ENCODE measurements at places on chromosomes 2 and 18.
A peak's percentile ranks its signal among the peaks of the same experiment; 100 is the strongest.

DNA sequence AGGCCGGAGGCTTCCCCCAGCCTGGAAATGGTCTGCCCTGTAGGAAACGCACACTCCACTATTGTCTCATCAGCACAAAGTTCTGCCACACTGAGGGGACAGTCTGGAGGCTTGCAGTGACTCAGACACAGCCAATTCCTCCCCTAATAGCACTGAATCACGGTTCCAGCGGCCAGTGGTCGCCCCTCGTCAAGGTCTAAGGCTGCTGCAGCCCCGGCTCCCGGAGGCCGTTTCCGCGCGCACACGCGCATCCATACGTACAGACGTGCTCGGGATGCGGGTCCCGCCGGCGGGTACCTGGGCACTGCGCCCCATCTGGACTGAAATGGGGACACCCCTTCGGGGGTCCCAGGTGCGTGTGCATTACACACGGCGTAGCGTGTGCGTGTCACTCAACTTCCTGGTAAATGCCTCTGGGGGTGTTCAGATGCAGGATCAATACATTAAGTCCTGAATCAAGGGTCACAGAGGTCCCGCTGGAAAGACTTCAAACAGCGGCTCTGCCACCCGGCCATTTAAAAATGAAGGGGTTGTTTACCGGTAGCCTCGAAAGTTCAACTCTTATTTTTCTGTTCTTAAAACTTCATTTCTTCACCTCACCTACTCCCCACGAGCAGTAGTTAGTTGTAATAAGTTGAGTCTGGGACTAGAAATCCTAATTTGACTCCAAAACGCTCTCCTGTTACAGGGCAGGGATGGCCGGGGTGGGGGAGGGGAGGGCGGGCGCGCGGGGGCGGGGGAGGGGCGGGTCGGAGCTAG is 572 bp upstream of the ZNF516 start:
- H3K4me3 ChIP-seq = peak overlapping the region; percentile 81
- H3K4me1 ChIP-seq = peaks cover 32% of the 10 kb centered on the region
- no peak for DNase-seq
- H3K36me3 ChIP-seq = peaks cover 2% of the 10 kb centered on the region
- peak overlapping the region; percentile 44 for H3K27ac ChIP-seq

DNA sequence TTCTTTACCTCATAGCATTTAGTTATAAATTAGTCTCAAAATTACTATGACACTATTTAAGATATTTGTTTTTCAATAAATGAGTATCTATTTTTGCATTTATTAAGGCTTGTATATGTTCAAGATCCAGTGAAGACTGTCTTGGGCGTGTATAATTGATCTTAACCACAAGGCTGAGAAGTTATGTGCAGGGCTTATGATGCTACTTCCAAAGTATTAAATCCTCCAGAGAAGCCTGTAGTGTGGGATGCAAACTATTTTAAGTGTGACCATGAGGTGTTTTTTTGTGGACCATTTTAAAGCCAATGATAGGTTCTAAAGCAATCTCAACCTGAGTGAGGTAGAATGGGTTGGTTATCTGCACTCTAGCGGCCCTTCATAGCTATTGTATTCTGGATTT is 219.9 kb downstream of the ZNF407 start:
- no peak overlapping the region for H3K4me3 ChIP-seq
- DNase-seq = no peak
- peaks cover 7% of the 10 kb centered on the region for H3K36me3 ChIP-seq
- no peak overlapping the region for H3K27ac ChIP-seq
- H3K4me1 ChIP-seq = no peaks in the 10 kb centered on the region

DNA sequence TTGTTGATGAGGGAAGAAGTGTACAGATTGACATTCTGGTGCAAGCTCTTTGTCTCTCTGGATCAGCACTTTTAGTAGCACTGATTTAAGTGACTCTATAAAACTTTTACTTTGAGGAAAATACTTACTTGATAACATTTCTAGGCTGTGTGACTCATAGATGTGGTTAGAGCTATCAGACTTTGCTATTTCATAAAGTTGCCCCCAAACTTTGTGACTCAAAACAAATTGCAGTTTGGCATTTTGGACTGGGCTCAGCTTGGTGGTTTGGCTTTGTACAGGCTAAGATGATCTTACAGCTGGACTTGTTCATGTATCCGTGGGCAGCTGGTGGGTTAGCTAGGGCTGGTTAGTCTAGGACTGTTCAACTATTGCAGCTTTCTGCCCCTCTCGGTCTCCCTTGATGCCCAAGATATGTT is 42.1 kb upstream of the GLS start:
- H3K4me1 ChIP-seq = peaks cover 24% of the 10 kb centered on the region
- no peak overlapping the region for H3K27ac ChIP-seq
- peaks cover 6% of the 10 kb centered on the region for H3K27me3 ChIP-seq
- H3K36me3 ChIP-seq = peaks cover 4% of the 10 kb centered on the region
- H3K4me3 ChIP-seq = no peak overlapping the region
- no peak for DNase-seq

DNA sequence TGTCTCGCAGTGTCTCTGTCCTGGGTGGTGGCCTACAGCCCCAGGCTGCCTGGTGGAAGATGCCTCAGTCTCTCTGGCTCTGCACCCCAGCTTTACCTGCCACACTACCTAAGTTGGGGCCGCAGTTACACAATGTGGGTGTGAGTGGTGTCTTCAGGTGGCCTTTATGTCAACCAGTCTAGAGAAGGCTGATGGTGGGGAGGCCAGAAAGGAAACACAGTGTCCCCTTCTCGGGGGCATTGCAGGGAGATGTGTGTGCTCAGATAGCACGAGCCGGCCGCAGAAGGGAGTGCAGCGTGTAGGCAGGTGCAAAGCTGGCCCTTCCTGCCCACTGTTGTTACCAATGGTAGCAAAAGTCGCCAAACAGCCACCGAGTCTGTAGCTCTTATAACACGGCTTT is 216.1 kb downstream of the SH3RF3 start:
- H3K36me3 ChIP-seq = no peaks in the 10 kb centered on the region
- H3K4me1 ChIP-seq = peaks cover 32% of the 10 kb centered on the region
- no peak overlapping the region for H3K4me3 ChIP-seq
- H3K27me3 ChIP-seq = peaks cover 23% of the 10 kb centered on the region
- no peak for DNase-seq

GRCh38 chr2:153872311-153873051 is 759 bp downstream of the GALNT13 start:
- peak overlapping the region; percentile 62 for H3K27ac ChIP-seq
- no peak overlapping the region for H3K4me3 ChIP-seq
- no peaks in the 10 kb centered on the region for H3K4me1 ChIP-seq
- no peak for DNase-seq
- peaks cover 14% of the 10 kb centered on the region for H3K27me3 ChIP-seq

DNA sequence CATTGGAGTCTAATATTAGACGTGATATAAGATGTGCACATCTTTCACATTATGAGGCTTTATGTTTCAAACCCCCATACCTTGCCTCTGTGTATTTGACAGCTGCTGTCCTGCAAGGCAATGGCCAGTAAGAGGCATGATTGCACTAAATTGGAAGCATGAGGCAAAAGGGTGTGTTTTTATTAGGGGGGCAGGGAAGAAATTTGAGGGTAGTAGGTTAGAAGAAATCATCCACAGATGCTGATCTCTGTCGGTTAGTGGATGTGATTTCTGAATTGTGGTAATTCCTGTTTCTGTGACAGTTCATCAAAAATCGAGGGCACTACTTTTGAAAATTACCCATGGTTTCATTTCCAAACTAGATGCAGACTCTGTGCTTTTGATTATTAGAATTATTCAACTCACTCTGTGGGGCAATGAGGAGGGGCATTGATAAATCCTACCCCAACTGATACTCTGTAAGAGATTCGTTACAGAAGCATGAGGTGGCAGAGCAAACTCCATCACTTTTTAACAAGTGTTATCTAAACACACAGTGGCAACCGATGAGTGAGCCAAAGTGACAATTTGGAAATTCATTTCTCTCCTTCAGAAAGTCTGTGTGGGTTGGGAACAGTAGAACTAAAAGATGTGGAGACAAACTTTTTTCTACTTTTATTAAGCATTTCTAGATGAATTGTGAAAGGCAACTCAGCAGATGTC is 453.0 kb downstream of the ARHGAP15 start:
- H3K27ac ChIP-seq = no peak overlapping the region
- peaks cover 15% of the 10 kb centered on the region for H3K4me1 ChIP-seq
- peaks cover 11% of the 10 kb centered on the region for H3K36me3 ChIP-seq
- no peaks in the 10 kb centered on the region for H3K27me3 ChIP-seq
- no peak overlapping the region for H3K4me3 ChIP-seq

GRCh38 chr2:144071461-144071860 is 448.5 kb downstream of the ZEB2 start:
- no peak overlapping the region for H3K4me3 ChIP-seq
- H3K27ac ChIP-seq = no peak overlapping the region
- H3K4me1 ChIP-seq = no peaks in the 10 kb centered on the region
- DNase-seq = no peak
- H3K27me3 ChIP-seq = no peaks in the 10 kb centered on the region

DNA sequence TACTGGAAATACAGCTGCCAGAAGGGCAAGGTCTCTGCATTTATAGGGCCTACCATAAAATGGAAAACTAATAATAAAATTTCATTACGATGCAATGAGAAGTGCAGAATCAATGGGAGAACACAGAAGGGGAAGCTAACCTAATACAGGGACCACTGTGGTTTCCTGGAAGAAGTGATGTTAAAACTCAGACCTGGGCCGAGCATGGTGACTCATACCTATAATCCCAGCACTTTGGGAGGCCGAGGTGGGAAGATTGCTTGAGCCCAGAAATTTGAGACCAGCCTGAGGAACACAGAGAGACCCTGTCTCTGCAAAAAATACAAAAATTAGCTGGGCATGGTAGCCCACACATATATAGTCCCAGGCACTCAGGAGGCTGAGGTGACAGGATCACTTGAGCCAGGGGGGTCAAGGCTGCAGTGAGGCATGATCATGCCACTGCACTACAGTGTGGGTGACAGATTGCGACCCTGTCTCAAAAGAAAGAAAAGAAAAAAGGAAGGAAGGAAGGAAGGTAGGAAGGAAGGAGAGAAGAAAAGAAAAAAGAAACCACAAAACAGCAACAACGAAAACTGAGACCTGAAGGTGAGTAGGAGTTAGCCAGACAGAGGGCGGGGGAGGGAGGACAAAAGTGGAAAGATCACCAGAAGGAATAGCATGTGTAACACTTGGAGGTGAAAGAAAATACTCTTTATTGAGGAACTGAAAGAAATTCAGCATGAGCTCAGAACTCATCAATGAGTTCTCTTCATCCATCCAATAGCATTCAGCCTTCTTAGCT is 58.3 kb upstream of the DTNA start:
- peaks cover 6% of the 10 kb centered on the region for H3K27me3 ChIP-seq
- DNase-seq = no peak
- no peaks in the 10 kb centered on the region for H3K36me3 ChIP-seq
- no peak overlapping the region for H3K27ac ChIP-seq
- H3K4me1 ChIP-seq = no peaks in the 10 kb centered on the region

DNA sequence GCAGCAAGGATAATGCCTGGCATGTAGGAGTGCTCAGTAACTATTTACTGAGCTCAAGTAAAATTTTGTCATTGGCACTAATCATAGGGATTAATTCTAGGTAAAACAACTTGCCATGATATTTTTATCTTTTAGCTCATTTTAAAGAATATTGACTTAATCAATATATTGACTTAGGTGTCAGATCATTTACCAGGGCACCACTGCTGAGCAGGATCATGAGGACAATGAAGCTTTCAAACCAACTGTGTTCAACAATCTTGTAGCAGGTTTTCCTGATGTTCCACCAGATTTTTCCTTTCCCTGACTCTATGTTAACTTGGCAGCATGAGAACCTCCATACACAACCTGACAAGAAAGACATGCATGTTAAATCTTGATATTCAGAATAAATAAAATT is 114.5 kb upstream of the SCN1A start:
- H3K36me3 ChIP-seq = no peaks in the 10 kb centered on the region
- no peak overlapping the region for H3K27ac ChIP-seq
- DNase-seq = no peak
- H3K27me3 ChIP-seq = no peaks in the 10 kb centered on the region
- no peaks in the 10 kb centered on the region for H3K4me1 ChIP-seq

DNA sequence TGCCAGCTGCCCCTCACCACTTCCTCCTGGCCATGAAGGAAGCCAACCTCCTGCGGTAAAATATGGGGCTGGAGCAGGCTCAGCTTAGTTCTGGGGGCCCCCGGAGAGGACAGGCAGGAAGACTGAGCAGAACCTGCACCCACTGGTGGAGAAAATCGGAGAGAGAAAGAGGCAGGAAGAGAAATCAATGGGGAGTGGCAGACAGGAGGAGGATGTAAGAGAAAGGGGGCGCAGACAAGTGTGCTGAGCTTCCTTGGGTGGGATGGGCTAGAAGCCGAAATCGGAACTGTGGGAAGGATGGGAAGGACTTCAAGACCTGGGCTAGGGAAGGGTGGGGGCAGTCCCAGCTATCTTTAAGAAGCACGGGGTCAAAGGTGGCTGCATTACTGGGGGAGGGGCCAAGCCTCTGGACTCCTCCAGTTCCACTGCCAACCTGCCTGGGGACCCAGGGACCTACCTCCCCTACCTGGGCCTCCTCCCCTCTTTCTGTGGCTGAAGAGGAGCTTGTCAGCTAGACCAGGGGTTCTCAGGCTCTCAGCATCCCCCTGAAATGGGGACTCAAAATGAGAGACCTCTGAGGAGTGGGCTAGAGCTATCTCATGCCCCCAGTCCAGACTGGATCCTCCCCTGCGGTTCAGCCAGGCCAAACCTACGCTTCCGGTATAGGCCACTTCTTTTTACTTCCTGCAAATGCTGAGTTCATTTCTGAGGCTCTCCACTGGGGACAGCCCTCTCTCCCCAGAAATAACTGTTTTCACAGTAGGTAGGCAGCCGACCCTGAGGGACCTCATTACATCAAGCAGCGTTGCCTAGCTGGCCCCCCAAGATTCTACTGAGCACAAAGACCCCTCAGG is 33.6 kb upstream of the B3GNT7 start:
- H3K27me3 ChIP-seq = no peaks in the 10 kb centered on the region
- DNase-seq = no peak
- H3K4me3 ChIP-seq = no peak overlapping the region

- H3K27me3 ChIP-seq = no peaks in the 10 kb centered on the region
- peak; percentile 44 for DNase-seq
- peak overlapping the region; percentile 57 for H3K4me3 ChIP-seq
These were observed 29.2 kb downstream of the UNC50 start for GRCh38 chr2:98637401-98638147.

GRCh38 chr2:239288237-239288636 is 112.6 kb downstream of the HDAC4 start:
- DNase-seq = no peak
- H3K27me3 ChIP-seq = peaks cover 7% of the 10 kb centered on the region
- H3K27ac ChIP-seq = peak overlapping the region; percentile 48

GRCh38 chr2:219123356-219124135 is 37.1 kb downstream of the NHEJ1 start:
- no peak for DNase-seq
- no peak overlapping the region for H3K4me3 ChIP-seq
- H3K4me1 ChIP-seq = peaks cover 18% of the 10 kb centered on the region

- peaks cover 8% of the 10 kb centered on the region for H3K4me1 ChIP-seq
- no peaks in the 10 kb centered on the region for H3K27me3 ChIP-seq
These were observed 201.2 kb downstream of the CCDC178 start for GRCh38 chr18:33239298-33239697.

- peak overlapping the region; percentile 8 for H3K4me3 ChIP-seq
- H3K4me1 ChIP-seq = peaks cover 47% of the 10 kb centered on the region
- peak overlapping the region; percentile 72 for H3K27ac ChIP-seq
- H3K36me3 ChIP-seq = no peaks in the 10 kb centered on the region
- peak; percentile 38 for DNase-seq
These were observed 14.1 kb upstream of the PMAIP1 start for GRCh38 chr18:59885579-59886163.
